ENCODE measurements at places on chromosomes 3 and 15.

DNA sequence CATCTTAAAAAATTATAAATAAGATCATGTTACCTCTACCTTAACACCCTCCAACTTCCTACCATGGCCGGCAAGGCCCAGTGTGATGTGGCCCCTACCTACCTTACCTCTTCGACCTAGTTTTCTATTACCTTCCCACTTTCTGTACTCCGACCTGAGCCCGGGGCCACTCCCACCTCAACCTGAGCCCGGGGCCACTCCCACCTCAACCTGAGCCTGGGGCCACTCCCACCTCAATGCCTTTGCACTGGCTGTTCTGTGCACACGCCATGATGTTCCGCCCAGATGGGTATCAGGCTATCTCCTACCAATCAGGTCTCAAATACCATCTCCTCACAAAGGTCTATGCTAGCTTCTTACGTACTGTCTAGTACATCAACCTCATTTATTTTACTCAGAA, 66.8 kb upstream of the XXYLT1 start:
- DNase-seq, result no peak

GRCh38 chr3:38722781-38723568, 73.5 kb upstream of the SCN5A start:
- DNase-seq, result no peak

GRCh38 chr3:114739627-114740026, 407.5 kb downstream of the ZBTB20 start:
- DNase-seq, result no peak

DNA sequence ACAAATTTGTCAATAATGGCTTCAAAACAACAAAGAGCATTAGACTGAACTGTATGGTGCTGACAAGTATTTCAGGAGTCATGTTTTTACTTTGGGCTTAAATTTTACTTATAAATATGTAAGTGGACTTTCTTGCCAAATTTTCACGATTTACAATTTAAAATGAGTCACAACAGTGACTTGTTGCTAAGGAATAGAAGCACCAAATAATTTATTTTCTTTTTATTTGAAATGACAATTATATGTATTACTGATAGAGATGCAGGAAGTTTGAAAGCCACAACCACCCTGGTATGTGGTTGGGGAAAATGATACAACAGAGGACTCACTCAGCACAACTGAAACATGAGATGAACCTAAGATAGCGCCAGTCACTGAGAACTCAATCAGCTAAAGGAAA, 90.3 kb downstream of the FMN1 start:
- DNase-seq, result no peak

DNA sequence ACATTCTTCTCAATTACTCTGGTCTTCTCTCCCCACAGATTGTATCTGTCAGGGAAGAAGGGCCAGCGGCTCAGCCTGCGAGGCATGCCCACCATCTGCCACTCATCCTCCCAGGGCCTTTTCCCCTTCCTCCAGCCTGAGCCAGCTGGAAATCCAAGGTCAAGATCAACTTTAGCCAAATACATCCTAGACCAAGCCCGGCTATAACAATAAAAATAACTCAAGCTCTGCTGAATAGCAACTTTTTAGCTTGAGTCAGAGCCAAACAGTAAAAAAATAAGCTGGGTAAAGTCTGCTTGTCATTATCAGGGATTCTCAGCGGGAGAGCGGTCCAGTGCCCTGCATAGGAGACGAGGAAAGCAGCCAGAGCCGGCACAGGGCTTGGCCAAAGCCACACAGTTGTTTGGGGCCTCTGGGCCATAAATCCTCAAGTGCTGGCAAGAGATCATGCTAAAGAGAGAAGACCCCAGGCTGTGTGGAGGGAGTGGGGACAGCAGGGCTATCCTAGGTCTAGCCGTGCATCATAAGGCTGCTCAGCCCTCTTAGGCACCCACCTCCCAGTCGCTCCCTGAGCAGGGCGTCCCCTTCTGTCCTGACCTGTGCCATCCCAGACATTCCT, 76.2 kb upstream of the HERC1 start:
- DNase-seq, result peak; percentile 10

DNA sequence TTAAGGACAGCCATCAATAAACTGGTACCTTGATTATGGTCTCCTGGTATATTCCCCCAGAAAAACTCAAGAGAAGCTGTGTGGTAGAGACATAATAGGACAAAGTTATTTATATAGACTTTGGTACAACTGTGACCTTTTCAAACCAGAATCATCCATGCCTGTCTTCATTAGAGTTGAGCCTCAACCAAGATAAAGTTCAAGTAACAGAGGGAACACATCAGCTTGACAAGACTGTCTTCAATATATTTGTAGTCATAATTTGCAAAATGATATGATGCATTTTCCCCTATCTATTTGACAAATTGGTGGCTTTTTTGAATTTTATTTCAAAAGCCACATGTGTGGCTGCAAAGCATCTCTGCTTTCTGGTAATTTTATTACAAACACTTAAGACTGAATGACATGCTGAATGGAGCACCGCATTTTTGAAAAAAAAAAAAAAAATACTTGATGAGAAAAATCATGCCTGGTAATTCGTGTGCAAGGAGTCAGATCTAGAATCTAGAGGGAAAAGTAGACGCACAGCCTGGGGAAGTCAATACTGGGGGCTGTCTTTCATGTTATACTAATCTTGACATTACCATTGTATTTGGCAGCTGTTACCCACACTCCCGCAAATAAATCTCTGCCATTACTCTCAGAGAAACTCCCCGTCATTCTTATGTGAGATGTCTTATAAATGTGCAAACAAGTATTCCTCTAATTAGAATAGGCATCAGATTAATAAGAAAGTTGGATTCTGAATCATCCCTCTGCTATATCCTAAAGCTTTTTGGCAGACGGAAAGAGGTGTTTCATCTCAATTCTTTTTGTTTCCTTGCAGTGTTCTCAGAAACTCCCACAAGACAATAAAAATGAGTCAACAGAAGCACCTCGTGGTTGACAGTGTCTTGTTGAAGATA, 554.8 kb upstream of the CBLB start:
- no peak for DNase-seq

All from HEK293T (cell line).